ENCODE measurements at places on chromosomes 4 and X.

DNA sequence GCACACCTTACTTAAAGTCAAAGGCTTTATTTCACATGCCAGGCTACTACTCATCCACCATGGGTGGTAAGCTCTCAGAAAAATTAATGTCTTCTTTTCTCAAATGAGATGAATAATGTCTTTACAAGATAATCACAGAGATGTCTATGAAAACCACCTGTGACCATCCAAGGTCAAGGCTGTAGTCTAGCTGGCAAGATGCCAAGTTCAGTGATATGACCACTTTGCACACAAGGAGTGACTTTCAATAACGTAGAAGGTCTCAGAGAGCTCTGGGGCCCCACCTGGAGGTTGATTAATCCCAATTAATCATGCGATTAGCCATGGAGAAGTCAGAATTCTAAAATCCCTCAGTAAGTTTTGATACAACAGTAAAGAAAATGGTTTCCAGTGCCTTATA is 20.5 kb downstream of the ANOS1 start:
- no peak for DNase-seq

GRCh38 chrX:150566734-150567182 is 1.7 kb upstream of the MTM1 start:
- no peak for DNase-seq

DNA sequence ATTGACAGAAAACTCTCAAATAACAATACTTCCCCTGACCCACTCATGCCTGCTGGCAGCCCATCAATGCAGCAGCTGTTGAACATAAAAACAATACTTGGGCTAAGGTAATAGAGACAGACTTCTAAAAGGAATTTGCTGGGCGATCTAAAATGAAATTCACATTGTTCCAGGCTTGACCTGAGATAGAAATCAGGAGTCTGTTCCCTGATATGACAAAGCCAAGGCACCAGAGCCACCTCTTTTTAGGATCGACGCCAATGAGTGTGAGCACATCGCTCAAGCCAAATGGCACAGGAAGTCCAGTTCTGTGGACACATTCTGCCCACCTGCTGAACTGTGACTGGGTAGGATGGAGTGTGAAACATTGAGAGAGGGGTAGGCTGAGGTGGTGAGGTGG is 4.9 kb downstream of the SEPTIN11 start:
- DNase-seq: no peak

DNA sequence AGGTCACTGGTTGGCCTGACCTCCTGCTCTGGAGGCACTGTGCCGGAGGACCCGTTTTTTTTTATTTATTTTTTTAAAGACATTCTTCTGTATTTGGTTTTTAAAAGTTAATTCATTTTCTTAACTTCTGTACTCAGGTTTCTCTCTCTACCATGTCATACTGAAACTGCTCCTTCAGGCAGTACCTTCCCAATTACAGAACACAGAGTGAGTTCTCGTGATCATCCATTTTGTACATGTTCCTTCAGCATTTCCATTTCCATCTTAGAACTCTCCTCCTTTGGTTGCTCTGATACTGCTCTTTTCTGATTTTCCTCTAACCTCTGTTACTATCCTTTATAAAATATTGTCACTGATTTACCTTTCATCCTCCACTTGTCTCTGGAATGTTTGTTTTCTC is 17.9 kb downstream of the UBE2K start:
- DNase-seq: no peak

GRCh38 chr4:685679-686412 is 3.1 kb downstream of the SLC49A3 start:
- DNase-seq: no peak

GRCh38 chr4:91015861-91016260 is 888.7 kb downstream of the CCSER1 start:
- no peak for DNase-seq
